ENCODE measurements at places on chromosomes 4 and X.

- no peak for DNase-seq
Observed at GRCh38 chrX:111609206-111609605, 71.8 kb upstream of the ALG13 start.

DNA sequence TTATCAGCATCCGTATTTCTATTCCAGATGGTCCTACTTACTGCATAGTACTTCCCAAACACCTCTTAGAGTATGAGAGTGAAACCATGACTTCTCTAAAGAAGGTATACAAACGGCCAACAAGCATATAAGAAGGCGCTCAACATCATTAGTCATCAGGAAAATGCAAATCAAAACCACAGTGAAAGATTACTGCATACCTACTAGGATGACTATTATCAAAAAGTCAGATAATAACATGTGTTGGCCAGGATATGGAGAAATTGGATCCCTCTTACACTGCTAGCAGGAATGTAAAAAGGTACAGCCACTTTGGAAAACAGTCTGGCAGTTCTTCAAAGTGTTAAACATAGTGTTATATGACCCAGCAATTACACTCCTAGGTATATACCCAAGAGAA is 215.3 kb upstream of the CXorf66 start:
- no peak for DNase-seq

GRCh38 chrX:46750889-46751288 is 8.0 kb downstream of the SLC9A7 start:
- no peak for DNase-seq

- DNase-seq: no peak
Observed at GRCh38 chrX:71067089-71067488, 1.0 kb downstream of the SNX12 start.

- DNase-seq: no peak
Observed at GRCh38 chr4:66340286-66340893, 670.1 kb upstream of the EPHA5 start.

DNA sequence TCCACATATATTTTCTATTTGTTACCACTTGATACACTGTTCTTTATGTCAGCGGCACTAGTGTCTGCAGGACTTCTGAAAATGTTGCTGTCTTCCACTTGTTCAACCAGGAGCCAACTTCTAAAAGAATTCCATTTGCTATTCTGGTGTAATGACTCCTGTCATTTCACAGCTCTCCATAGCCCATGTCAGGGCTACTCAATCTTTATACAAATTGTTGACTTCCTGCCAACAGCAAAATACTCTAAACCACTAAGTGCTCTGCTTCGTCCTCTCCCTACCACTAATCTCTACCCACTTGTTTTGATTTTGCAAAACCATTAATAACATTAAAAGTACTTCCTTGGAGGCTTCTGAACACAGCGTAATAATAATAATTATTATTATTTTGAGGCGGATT is 7.2 kb downstream of the CTSO start:
- no peak for DNase-seq

DNA sequence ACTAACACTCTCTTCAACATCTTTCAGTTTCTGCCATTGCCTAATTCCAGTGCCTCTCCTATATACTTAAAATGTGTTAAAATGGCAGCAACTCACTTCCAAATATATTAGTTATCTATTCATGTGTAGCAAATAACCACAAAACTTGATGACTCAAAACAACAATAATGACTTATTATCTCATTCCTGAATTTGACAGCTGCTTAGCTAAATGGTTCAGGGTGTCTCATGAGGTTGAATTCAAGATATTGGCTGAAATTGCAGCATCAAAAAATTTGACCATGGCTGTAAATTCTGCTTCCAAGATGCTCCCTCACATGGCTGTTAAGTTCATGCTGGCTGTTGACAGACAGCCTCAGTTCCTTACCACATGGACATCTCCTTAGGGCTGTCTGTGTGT is 25.3 kb downstream of the PITX2 start:
- no peak for DNase-seq
